ENCODE measurements at places on chromosomes 2 and 18.

DNA sequence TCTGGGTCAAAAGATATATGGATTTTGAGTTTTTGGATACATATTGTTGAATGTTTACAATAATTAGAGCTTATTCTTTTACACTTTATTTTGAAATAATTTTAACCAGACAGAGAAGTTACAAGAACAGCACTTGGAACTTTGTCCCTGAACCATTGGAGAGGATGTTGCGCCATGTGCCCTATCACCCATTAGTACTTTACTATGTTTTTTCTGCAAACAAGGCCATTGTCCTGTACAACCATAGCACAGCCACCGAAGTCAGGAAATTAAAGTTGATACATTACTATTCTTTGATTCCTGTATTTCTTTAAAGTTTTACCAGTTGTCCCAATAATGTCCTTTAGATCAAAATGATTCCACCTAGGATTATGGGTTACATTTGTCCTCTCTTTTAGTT, 188.8 kb downstream of the ACKR3 start:
- DNase-seq, result no peak

- no peak for DNase-seq
Observed at GRCh38 chr2:183284606-183285005, 160.4 kb downstream of the NUP35 start.

- DNase-seq, result peak; percentile 79
Observed at GRCh38 chr2:105396254-105397024, 2.4 kb downstream of the FHL2 start.

DNA sequence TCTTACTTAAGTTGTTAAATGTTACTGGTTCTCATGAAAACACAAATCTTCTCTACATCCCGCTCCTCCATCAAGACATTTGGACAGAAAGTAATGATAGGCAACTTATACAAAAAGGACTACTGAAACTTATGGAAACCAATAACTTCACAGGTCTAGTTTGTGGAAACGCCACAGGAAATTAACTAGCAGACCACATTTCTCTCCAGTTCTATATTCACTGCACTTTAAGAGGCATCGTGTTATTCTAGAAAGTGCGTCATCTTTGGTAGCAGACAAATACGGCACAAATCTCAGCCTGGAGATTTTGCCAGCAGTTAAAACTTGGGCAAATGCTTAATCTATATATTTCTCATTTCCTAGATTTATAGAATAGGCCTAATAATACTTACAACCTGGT, 164.3 kb downstream of the EPHA4 start:
- no peak for DNase-seq

DNA sequence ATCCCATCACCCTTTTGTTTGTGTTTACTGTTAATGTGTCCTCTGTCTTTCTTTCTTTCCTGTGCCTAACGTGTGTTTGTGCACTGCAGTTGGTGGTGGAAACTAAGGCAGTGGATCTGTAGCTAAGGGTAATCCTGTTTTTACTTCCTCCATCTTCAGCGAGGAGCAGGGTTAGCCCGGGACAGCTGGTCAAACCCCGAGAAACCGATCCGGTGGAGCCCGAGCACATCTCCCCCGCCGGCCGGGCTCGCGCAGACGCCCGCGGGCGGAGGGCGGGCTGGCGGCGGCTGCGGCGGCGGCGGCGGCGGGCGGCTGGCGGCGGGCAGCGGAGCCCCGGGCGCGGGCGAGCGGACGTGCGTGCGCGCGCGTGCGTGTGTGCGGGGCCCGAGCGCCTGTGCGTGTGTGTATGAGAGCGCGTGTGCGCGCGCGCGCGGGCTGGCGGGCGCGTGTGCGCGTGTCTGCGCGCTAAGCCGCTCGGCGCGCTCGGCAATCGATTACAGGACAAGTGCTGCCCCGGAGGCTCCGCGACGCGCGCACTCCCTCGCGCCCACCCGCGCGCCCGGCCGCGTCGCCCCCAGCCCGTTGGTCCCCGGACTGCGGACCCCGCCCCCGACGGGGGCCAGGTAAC, at the start of gene IKZF2:
IKZF2 (minus strand) TSS at position 176 of the 628 bp plus-strand sequence. CDS start 2,983 bp downstream, outside the sequence.
- DNase-seq, result peak; percentile 74

GRCh38 chr2:50651676-50652075, 380.3 kb downstream of the NRXN1 start:
- DNase-seq, result no peak

Measured in activated CD4-positive, alpha-beta T cell treated with anti-CD3 and anti-CD28 coated beads for 48 hours (primary cell).